Chondrocyte (in vitro differentiated cells): ENCODE measurements at places on chromosomes 16 and 17. TPM values are rescaled to one million over a fixed set of nuclear protein-coding genes. Genes with fewer than 3 reads are reported as not detected.

- no peak overlapping the region for H3K4me3 ChIP-seq
- peaks cover 16% of the 10 kb centered on the region for H3K36me3 ChIP-seq
- no peaks in the 10 kb centered on the region for H3K27me3 ChIP-seq
- no peaks in the 10 kb centered on the region for H3K4me1 ChIP-seq
- no peak overlapping the region for H3K27ac ChIP-seq
Measured at GRCh38 chr16:2054543-2055245, 6.9 kb downstream of the TSC2 start.

OGFOD3 gene
- total RNA-seq, result 19.9 to 30.6 TPM (median 20.0 TPM) in 3 replicates

ACSM2A gene
- 0.21 TPM in 1 of 3 replicates, not detected in the others for total RNA-seq

DLX3 gene
- total RNA-seq, result 0.10 TPM in 1 of 3 replicates, not detected in the others

SPEM2 gene
- total RNA-seq, result not detected in 3 replicates

- no peaks in the 10 kb centered on the region for H3K27me3 ChIP-seq
- H3K4me3 ChIP-seq, result no peak overlapping the region
- no peak overlapping the region for H3K27ac ChIP-seq
- no peaks in the 10 kb centered on the region for H3K36me3 ChIP-seq
- DNase-seq, result no peak
Measured at GRCh38 chr17:27038676-27039075, 255.2 kb upstream of the WSB1 start.
